Esophagus muscularis mucosa (tissue), 4 donors: ENCODE measurements at places on chromosomes 6 and 20.
A peak's percentile ranks its signal among the peaks of the same experiment; 100 is the strongest.

- H3K27ac ChIP-seq, result no peak overlapping the region
- DNase-seq, result no peak
- no peak overlapping the region for H3K4me3 ChIP-seq
Observed at GRCh38 chr6:72761761-72762160, 139.9 kb downstream of the KCNQ5 start.

DNA sequence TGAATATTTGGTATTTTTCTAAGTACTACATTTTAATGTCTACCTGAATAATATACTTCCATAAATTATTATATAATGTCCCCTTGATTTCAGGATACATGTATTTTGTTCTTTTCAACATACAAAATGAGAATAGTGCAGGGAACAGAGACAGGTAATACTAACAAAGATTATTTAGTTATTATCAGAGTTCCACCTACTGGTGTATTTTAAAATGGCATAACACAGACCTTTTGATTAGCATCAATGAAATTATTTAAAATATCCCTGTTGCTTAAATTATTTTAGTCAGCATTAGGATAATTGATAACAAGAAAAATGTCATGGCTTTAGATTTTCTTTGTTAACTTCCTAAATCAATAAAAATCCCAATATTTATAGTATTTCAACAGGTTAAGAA lies 184.0 kb downstream of the PRDM13 start:
- no peaks in the 10 kb centered on the region for H3K4me1 ChIP-seq
- no peaks in the 10 kb centered on the region for H3K36me3 ChIP-seq
- DNase-seq, result no peak
- H3K27me3 ChIP-seq, result peaks cover 11% of the 10 kb centered on the region
- no peak overlapping the region for H3K4me3 ChIP-seq
- no peak overlapping the region for H3K27ac ChIP-seq

DNA sequence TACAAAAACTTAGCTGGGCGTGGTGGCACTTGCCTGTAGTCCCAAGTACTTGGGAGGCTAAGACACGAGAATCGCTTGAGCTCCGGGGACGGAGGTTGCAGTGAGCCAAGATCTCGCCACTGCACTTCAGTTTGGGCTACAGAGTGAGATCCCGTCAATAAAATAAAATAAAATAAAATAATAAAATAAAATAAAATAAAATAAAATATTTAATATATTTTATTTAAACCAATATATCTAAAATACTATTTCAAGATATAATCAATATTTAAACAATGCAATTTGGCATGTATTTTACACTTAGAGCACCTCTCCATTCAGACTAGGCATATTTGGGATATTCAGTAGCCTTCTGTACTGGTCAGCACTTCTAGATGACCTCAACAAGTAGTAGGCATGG lies 142.1 kb downstream of the FOXA2 start:
- H3K4me1 ChIP-seq, result no peaks in the 10 kb centered on the region
- H3K4me3 ChIP-seq, result no peak overlapping the region
- no peaks in the 10 kb centered on the region for H3K27me3 ChIP-seq
- no peaks in the 10 kb centered on the region for H3K36me3 ChIP-seq

DNA sequence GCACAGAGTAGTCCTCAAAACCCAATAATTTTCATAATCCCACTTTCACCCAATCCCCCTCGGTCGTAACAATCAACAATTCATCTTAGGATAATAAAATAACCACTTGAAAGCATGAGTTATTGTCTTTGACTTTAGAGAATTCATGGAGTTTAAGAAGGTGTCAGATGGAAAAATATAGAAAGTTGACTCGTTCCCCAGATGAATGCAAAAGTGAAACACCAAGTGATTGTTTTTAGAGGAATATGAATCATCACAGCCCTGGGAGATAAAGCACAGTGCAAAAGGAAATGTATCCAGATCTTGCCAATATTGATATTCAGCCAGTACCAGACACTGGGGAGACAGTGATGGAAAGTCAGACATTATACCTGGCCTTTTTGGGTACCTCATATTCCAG lies 860.5 kb downstream of the DHX35 start:
- no peaks in the 10 kb centered on the region for H3K36me3 ChIP-seq
- no peak for DNase-seq
- H3K27me3 ChIP-seq, result no peaks in the 10 kb centered on the region

GRCh38 chr6:37960139-37960935 lies 140.8 kb downstream of the ZFAND3 start:
- H3K27me3 ChIP-seq, result no peaks in the 10 kb centered on the region
- H3K36me3 ChIP-seq, result no peaks in the 10 kb centered on the region
- H3K4me1 ChIP-seq, result peaks cover 14% of the 10 kb centered on the region
- H3K27ac ChIP-seq, result no peak overlapping the region
- no peak for DNase-seq

DNA sequence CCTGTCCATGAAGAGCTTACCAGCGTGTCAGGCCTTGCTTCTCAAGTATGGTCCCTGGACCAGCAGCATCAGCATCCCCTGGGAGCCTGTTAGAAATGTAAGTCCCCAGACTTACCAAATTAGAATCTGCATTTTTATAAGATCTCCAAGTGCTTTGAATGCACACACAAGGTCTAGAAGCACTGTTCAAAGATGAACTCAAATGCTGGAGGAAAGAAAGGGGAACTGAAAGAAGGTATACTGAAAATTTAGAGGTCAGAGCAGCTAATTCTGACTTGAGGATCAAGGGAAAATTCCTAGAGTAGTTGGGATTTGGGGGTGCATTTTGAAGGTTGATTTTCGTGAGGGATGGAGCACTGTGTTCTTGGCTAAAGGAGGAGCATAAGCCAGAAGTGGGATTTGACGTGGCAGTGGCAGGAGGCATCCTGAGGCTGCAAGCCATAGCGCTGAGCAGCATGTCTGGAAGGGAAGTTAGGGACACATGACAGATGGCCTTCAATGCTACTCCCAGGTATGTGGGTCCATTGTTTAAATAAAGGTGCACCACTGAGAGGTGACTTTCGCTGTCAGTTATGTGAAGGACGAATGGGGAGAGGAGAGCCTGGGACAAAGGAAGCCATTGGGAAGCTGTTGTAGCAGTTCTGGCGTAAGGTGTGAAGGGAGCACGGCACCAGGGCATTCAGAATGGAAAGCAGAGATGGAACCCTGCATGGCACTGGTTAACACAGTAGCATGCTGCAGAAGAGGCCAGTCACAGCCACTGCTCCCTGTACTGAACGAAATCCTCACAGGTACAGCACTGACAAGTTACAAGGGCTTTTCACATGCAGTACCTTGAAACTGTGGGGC lies 36.2 kb downstream of the ARMC2 start:
- no peak overlapping the region for H3K27ac ChIP-seq
- H3K36me3 ChIP-seq, result peaks cover 3% of the 10 kb centered on the region
- no peaks in the 10 kb centered on the region for H3K27me3 ChIP-seq
- H3K4me1 ChIP-seq, result no peaks in the 10 kb centered on the region

DNA sequence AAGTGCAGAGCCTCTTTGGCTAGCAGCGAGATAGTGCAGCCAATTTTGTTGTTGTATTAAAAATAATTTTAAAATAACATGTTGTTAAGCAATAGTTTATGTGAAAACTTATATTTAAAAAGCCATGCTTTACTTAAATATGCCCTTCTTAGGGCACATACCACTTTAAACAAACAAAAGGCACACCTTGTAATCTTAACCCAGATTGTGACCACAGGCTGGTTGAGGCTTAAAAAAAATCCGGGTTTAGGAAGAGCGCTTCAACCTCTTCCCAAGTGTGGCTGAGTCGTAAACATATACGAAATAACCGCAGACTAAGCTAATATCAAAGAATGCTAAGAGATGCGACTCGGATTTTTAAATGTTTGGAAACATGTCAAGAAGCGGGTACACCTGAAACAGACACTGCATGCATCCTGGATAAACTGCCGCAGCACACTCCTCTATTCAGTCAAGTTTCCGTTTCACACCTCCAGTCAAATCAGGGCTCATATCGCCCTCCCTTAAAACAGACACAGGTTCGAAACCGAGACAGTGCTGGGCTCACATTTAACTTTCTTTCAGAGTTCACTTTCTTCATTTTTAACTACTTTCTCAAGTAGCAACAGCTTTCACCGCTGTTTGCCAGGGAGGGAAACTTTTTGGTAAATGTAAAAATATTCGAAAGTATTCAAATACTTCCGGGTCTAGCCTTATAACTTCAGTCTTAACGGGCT lies 1.5 kb downstream of the DEK start:
- H3K27me3 ChIP-seq, result no peaks in the 10 kb centered on the region
- H3K36me3 ChIP-seq, result peaks cover under 1% of the 10 kb centered on the region
- H3K27ac ChIP-seq, result peak overlapping the region; percentile 99
- DNase-seq, result no peak

DNA sequence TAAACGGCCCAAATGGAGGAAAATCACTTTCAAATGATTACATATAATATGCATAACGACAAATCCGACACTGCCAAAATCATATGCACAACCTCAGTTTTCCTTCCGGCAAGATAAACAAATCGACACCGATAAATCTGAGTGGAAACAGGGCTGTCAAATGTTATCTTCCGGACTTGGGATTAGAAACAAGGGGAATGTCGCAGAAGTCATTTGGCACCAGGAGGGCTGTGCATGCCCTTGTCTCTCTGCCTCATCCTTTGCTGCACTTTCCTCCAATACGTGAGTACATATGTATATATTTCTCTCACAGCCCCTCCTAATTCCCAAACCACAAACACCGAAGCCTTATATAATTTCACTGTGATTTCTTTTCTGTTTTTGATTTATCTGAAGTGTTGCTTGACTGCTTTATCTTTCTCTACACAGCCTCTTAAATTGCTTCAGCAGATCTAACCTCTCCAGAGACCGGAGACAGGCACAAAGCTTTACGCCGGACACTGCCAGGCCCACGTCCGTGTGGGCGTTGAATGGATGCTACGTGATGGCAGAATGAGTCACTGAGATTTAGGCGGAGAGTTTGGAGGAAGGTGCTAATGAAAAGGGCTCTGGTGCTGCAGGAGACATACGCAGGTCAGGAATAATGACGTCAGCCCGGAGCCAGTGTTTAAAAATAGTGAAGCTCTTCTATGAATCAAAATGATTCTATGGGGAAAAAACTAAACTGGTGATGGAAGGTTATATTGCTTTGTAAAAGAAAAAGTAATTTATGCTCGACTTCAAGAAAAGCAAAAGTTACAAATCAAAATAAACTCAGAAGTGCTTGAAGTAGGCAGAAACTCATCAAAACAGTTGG lies 21.0 kb upstream of the PRELID3B start:
- no peaks in the 10 kb centered on the region for H3K27me3 ChIP-seq
- no peak for DNase-seq
- no peaks in the 10 kb centered on the region for H3K36me3 ChIP-seq
- H3K27ac ChIP-seq, result peak overlapping the region; percentile 42
- H3K4me3 ChIP-seq, result no peak overlapping the region

- H3K4me1 ChIP-seq, result peaks cover 15% of the 10 kb centered on the region
- peaks cover 10% of the 10 kb centered on the region for H3K36me3 ChIP-seq
- H3K27me3 ChIP-seq, result no peaks in the 10 kb centered on the region
- DNase-seq, result no peak
Observed at GRCh38 chr6:10763006-10763405, 15.4 kb downstream of the TMEM14B start.

DNA sequence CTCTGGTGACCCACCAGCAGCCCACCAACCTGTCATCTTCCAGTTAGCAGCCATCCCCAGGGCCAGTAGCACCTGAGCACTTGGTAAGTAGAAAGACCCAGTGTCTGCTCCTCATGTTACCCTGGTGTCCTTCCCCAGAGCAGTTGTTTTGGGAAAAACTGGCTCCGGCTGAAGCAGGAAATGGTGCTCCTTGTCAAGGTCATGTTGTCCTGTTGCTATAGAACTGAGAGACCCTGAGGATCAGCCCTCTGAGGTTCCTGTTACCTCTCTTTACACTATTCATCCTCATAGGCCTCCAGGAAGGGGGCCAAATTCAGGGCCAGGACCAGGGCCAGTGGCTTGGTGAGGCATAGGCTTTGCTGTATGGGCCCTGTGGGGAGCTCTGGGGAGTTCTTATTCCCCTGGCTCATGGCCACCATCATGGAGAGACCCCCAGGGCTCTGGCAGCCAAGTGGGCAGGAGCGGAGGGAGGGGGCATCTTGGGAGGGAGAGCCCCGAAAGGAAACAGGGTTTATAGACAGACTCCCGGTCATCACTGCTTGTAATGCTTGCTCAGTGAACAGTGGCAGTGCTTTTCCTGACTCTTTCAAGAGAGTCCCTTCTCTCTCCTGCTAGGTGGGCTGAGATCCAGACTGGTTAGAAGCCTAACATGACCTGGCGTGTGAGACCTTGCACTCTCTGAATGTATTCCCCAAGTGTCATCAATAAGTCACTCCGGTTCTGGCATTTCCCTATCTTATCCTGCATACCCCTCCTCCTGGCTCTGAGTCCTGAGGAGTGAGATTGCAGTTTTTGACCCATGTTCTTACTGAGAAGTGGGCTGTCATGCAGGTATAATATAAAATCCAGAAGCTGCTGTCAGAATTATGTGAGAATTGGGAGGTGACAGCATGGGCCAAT lies 50.7 kb downstream of the PPARD start:
- DNase-seq, result no peak
- no peak overlapping the region for H3K27ac ChIP-seq
- H3K36me3 ChIP-seq, result no peaks in the 10 kb centered on the region
- no peak overlapping the region for H3K4me3 ChIP-seq
- H3K27me3 ChIP-seq, result no peaks in the 10 kb centered on the region
- peaks cover 13% of the 10 kb centered on the region for H3K4me1 ChIP-seq
